Progenitor cell of endocrine pancreas (in vitro differentiated cells): ENCODE measurements at places on chromosomes 3 and 15. TPM values are rescaled to one million over a fixed set of nuclear protein-coding genes. Genes with fewer than 3 reads are reported as not detected.
A peak's percentile ranks its signal among the peaks of the same experiment; 100 is the strongest.

DNA sequence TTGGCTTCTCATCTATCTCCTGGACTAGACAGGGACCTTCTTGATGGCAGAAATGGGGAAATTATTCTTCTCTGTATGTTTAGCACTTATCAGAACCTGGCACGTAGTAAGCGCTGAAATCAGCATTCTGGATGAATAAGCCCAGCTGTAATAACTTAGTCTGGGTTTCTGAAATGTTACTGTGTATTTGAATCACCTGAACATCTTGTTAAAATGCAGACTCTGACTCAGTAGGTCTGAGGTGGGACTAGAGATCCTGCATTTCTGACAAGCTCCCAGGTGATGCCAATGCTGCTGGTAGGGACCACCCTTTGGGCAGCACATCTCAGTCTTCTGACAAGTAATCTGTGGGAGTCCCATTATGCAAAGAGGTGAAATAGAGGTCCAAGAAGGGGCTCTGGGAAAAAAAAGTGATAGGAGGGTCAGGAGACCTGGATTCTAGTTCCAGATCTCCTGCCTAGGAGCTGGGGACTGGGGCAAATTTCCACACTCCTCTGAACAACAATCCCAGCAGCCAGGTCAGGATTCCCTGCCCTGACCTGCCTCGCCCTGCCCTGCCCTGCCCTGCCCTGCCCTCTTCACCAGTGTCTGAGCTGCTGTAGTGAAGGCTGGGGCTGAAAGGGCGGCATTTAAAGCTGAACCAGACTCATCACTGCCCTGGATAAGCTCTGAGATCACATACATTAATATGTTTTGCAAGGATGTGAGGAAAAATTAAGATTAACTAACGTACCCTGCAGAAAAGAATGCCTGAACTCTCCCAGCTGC lies 17.2 kb upstream of the SLC6A11 start:
- no peak overlapping the region for H3K27ac ChIP-seq
- no peak for DNase-seq
- no peaks in the 10 kb centered on the region for H3K36me3 ChIP-seq
- H3K4me1 ChIP-seq: no peaks in the 10 kb centered on the region
- no peak overlapping the region for H3K4me3 ChIP-seq
- H3K27me3 ChIP-seq: peaks cover 78% of the 10 kb centered on the region

GRCh38 chr3:50405249-50405648 lies 45.9 kb upstream of the TMEM115 start:
- no peaks in the 10 kb centered on the region for H3K4me1 ChIP-seq
- DNase-seq: peak; percentile 54
- no peaks in the 10 kb centered on the region for H3K36me3 ChIP-seq
- H3K27me3 ChIP-seq: peaks cover 24% of the 10 kb centered on the region
- no peak overlapping the region for H3K4me3 ChIP-seq
- no peak overlapping the region for H3K27ac ChIP-seq

DNA sequence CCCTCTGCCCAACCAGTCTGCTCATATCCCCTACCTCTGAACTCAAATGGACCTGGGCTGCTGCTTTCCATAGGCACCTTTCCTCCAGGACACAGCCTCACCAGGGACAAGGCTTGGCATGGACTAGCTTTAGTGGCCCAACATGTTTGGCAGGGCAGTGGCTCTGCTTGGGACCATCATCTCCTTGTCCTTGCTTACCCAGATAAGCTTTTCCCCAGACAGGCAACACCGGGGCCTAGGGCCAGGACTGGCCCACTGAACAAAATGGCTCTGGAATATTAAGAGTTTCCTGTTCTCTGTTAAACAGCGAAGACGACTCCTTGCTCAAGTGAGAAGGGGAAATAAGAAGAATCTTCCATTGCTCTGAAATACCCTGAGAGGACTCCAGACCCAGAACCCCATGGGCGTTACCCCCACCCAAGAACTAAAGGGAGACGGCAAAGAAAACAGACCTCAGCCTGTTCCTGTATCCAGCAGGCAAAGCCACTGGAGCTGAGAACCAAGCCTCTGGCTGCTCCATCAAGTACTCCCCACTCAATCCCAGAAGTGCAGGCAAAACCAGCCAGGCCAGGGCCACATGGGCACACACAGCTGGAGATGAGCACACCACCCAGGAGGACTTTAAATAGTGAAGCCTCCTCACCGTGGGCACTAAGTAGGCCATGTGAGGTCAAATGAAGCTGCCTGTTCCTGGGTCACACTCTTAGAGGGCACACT lies 45.5 kb downstream of the CTNNB1 start:
- H3K27ac ChIP-seq: peak overlapping the region; percentile 15
- H3K4me3 ChIP-seq: no peak overlapping the region

DNA sequence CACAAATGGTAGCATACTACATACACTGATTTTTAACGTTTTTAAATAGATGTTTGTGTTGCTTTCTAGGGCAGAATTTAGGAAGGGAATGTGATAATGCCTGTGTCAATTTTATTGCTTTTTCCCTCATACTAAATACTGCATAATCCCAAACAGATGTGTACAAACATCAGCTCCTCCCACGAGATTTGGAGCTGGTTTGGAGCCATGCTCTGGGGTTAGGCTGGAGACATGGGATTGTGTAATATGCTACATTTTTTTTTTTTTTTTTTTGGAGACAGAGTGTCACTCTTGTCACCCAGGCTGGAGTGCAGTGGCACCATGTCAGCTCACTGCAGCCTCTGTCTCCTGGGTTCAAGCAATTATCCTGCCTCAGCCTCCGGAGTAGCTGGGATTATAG lies 80.1 kb downstream of the EBLN2 start:
- peaks cover 7% of the 10 kb centered on the region for H3K4me1 ChIP-seq
- no peak for DNase-seq
- H3K27ac ChIP-seq: no peak overlapping the region
- no peaks in the 10 kb centered on the region for H3K36me3 ChIP-seq
- H3K4me3 ChIP-seq: no peak overlapping the region
- H3K27me3 ChIP-seq: peaks cover 6% of the 10 kb centered on the region

DNA sequence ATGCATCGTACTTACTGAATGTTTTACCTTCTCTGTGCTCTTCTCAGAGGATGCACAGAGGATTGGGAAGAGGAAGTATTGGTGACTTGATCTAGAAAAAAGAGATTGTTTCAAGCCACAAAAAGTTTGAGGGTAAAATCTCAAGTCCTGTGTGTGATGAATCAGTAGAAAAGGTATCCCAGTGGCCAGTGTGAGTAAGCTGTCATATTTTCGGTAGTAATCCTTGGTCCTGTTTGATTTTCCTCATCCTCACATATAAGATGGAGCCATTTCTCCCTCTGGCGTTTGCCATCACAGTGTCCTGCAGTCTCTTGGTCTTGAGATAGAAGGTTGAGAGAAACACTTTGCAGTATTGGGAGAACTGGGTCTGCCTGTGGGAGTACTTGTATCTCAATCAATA lies 166.8 kb downstream of the LPP start:
- H3K36me3 ChIP-seq: peaks cover 4% of the 10 kb centered on the region
- H3K4me3 ChIP-seq: no peak overlapping the region

DNA sequence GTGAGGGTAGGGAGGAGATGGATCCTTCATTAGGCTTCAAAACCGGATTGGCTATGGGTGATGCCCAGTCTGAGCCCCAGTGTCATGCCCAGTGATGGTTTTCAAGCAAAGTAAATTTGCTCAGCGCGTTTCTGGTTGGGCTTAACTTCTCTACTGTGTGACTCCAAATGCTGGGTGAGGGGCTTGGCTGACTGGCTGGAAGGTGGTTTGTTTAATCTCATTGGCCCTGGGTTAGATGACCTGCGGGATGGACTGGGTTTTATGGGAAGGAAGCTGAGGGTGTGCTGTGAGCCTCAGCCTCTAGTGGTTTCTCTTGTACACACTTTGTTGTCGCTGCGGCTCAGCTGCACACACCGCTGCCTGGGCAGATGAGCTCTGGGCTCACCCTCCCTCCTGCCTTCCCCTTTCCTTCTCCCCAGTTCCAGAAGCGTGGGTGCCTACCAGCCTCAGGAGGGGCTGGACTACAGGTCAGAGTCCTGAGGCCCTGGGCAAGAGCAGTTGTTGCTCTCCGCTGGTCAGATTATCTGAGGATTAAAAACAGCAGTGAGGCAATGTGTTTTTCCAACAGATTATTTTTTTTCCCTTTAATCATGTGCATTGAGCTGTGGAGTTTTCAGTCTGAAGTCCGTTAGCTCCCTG lies 18.6 kb downstream of the PDIA5 start:
- H3K36me3 ChIP-seq: peaks cover 3% of the 10 kb centered on the region
- H3K4me1 ChIP-seq: peaks cover 40% of the 10 kb centered on the region
- H3K27me3 ChIP-seq: peaks cover 11% of the 10 kb centered on the region
- H3K4me3 ChIP-seq: no peak overlapping the region
- peak overlapping the region; percentile 50 for H3K27ac ChIP-seq

Gene HRG
- total RNA-seq: not detected in 2 replicates

Gene DAZL
- total RNA-seq: not detected in 2 replicates

Gene CTDSPL2
- 61.7 and 63.5 TPM in 2 replicates for total RNA-seq

Gene RBP2
- total RNA-seq: not detected in 2 replicates
